ENCODE measurements at places on chromosomes 5 and 9.

GRCh38 chr5:107043665-107044064 lies 627.1 kb downstream of the EFNA5 start:
- no peak for DNase-seq

DNA sequence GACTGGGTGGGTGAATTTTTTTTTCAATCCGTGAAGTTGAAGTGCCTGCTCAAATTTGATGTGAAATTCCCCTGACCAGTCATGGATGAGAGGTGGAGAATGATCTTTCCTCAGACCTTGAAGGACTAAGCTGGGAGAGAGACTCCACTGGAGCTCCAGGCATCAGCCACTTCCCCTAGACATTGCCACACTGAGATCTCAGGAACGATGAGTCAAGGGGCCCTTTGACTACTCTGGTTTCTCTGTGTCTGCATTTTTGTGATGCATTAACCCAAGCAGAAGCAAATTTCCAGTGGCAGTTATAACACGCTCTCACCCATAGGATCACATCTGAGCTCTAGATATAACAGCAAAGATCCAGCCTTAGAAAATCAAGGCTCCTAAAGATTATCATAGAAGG lies 171.2 kb upstream of the KIF2A start:
- no peak for DNase-seq

- no peak for DNase-seq
Measured at GRCh38 chr5:14405267-14405666, 176.3 kb upstream of the OTULINL start.

DNA sequence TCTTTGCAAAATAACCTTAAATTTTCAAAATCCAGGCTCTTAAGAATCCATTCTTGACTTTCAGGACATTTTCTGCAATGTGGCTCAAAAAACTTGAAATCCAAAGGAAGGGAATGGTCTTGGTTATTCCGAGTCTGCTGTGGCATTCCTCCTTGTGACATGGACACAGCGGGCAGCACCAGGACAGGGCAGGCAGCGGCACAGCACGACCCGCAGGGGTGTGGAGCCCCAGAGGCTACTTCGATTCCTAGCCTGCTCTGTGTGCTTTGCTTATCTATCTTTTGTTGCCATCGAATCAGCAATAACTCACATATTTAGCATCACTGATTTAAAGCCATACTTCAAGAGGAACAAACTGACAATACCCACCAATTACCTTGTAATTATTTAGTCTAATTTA lies 420.2 kb upstream of the IRX1 start:
- DNase-seq: no peak

DNA sequence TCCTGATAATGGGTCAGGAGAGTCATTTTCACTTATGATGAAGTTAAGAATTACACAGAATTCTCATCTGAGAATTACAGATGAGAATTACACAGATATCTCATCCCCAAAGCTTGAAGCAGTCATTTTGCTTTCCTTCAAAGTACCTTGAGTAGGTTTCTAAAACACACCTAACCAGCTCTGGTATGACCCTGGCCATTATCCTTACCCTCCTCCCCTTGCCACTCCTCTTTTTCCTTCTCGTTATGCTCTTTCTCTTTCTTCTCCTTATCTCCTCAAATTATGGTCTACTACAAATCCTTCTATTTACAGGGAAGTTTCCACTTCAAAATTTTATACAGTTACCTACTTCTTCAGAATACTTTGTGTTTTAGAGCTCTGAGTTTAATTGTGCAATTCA lies 44.5 kb downstream of the MEF2C start:
- DNase-seq: no peak

DNA sequence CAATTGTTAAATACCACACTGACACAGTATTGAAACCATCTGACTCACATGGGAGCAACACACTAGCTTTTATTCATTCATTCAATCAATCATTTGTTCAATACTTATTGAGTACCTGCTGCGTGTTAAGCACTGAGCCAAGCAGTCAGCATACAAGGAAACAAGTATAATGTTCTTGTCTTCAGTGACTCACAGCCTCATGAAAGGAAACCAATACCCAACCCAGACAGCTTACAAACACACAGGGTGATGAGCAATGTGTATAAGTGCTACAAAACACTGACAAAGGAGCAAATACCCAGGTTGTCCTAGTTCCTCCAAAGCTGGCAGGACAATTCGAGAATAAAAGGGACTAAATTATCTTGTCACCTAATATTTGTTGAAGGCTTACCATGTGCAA lies 67.6 kb upstream of the RASEF start:
- no peak for DNase-seq

DNA sequence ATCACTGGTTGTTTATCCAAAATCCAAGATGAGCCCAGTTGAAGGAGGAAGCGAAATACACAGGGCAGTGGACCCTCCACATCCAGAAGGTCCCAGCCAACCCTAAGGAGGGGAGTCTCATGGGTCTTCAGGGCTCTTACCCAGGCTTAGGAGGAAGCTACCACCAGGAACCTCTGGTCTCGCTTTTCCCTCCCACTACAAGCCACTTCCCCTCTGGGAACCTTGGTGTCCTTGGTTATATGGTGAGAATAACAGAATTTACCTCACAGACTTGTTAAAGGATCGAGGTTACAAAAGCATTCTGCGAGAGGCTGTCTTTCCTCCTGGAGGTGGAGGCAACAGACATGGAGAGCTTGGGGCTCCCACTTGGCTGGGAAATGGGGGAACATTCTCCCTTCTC lies 3.4 kb downstream of the HIGD2A start:
- no peak for DNase-seq

- no peak for DNase-seq
Measured at GRCh38 chr5:25963251-25964008, 1075.0 kb downstream of the CDH9 start.

DNA sequence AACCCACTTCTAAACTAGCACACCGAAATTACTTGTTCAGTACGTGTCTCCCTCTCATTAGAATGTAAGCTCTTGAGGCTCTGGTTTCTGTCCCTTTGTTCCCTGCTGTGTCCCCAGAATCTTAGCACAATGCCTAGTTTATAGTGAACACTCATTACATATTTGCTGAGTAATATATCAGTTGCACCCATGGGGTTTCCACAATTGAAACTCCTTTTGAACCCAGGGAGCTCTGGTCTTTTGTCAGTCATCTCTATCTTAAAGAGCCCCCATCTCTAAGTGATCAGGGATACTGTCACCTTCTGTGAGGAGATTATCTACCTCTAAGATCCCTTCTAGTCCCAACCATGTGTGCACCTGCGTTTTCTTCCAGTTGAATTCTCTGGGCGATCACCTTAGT lies 12.8 kb downstream of the CAMK4 start:
- no peak for DNase-seq

All from GM13976 (cell line).